ENCODE measurements at places on chromosomes 1 and 21.

DNA sequence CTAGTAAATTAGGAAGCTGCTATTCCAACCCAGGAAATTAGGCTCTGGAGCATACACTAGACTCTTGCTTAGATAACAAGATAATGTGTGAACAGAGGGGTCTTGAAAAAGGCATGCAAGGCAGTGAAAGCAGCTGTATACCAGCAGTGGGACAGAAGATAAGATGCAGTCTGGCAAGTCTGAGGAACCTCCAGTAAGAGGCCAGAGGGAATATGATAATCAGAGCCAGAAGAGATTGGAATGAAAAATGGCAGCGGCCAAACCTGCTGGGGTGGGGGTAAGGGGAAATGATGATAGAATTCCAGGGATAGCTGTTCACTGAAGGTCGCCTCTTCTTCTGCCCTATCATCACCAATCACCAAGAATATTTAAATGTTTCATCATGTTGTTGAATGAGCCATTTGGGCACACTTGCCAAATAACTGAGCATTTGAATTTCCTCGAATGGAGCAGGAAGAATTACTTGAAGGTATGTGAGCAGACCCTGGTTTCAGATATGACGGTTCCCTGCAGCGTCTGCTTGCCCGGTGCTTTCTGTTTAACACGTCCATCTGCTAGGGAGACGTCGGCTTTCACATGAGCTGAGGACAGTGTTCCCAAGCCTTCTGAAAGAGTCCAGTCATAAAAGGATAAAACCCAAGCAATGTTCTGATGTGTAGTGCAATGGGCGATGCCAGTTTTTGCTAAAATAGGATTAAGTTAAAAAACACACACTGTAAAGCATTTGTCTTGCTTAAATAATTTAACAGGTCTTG, 173.3 kb downstream of the RWDD3 start:
- peak; percentile 83 for DNase-seq

DNA sequence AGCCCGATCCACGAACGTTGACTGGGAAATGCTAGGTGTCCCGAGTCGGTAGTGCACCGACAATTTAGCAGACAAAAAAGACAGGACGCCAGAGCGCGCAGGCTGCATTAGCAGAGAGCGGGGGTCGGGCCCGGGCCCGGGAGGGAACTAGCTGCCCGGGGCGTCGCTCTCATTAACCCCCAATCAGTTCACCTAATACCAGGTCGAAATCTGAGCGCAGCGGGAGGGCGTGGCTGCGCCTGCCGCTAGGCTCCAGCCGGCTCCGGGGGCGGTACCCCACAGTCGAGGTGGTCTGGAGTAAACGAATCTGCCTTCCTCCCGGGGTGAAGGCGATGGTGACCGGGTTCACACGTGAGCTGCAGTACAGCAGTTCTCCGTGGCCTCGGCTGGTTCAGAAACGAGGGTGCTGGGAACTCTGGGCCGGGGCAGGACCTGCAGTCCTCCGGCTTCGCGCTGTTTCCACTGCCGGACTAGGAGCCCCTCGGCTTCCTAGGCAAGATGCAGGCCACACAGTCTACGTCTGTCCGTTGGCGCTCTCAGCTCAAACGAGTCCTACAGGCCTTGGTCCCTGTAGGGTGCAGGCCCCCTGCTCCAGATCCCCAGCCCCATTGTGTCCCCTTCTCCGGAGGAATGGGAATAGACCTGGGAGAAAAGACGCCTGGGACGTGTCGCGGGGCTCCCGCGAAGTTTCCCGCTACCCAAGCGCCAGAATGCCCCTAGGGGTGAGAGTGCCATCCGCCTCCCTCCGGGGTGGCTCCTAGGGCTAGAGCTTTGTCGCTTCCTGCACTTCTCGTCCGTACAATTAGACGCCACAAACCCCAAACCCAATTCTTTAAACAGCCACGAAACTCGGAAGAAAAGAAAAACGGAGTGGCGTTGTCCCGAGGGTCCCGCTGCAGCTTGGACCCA, 2.0 kb downstream of the GFI1 start:
- DNase-seq, result no peak

- no peak for DNase-seq
Observed at GRCh38 chr1:228452194-228453021, 34.8 kb upstream of the RNF187 start.

GRCh38 chr1:248828845-248829244, 3.1 kb upstream of the SH3BP5L start:
- no peak for DNase-seq

- DNase-seq, result no peak
Observed at GRCh38 chr1:53381790-53382401, 54.0 kb upstream of the LRP8 start.

DNA sequence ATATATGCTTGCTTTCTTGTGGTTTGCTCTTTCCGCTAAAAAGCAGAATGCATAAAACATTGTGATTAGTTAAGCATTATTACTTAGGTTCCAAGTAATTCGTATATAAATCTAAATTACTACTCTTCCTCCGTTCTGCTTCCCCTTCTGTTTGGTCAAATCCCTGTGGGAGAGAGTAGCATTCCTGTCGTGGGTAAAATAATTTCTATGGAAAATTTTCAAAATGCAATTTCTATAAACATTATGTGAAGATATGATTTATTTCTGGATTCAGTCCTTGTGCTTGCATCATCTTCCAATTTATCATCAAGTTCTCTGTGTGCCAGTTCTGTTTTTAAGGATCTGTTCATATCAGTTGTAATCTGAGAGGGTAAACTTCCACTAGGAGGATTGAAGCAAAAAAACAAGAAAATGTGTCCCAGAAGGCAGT, 7.2 kb upstream of the WARS2 start:
- no peak for DNase-seq

DNA sequence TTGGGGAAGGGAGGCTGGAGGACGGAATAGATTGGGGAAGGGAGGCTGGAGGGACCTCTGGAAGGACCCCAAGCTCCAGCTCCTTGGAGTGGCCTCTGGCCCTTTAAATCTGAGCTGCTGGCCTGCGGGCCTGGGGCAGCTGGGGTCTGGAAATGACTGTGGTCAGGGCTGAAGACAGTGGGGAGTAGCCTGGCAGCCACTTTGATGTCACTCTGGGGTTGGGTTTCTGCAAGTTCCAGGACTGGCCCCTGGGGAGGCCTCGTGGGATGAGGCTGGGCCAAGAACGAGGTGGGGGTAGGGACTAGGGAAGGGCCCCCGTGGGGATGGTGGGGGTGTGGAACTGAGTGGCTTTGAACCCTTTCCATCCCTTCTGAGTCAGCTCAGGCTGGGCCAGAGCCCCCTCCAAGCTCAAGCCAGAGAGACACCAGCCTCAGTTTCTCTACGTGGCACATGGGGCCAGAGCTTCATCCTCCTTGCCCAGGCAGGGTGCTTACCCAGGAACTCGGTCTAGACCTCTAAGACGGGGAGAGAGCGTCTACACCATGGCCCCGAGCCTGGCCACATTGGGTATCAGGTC, 59.7 kb downstream of the ALPL start:
- no peak for DNase-seq

DNA sequence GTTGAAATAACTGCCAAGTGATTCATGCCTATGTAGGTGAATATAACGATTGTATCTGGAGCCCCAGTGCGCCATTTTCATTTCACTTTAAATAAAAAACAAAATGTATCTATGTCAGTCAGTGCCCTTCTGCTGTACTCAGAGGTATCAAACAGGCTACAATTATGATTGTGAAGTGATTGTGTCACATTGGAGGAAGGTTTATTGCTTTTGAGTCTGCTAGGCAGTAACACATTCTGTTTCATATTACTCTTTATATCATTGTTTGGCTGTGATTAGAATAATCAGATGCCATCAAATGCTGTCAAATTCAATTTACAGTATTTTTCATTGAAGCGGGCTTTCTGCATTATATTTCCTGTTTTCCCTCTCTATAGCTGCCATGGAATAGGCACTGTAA, 171.9 kb downstream of the KCTD3 start:
- no peak for DNase-seq
